ENCODE measurements at places on chromosomes 12 and 14.

- DNase-seq, result no peak
These were observed 65.3 kb downstream of the KLHL28 start for GRCh38 chr14:44896275-44897040.

DNA sequence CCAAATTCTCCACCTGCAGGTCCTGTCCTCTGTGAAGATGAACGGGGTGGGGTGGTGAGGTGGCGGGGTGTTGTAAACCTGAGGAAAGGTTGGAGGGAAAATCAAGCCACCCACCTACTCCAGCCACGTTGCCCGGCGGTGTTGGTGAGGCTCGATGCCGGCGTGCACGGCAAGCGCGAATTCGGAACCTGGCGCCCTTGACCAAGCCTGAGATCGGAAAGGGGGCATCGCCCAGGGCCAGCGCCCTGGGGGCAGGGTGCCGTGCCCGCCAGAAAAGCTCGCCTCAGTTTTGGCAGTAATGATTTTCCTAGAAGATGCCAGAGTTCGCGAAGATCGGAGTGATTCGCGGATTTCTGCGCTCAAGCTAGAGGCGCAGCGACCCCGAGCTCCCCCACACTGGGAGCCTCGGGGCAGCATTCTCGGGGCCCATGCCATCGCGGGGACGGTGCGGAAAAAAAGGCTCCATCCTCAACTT, 817 bp downstream of the STXBP6 start:
- no peak for DNase-seq

- DNase-seq, result peak; percentile 78
These were observed 506 bp upstream of the NAP1L1 start for GRCh38 chr12:76084863-76085519.

DNA sequence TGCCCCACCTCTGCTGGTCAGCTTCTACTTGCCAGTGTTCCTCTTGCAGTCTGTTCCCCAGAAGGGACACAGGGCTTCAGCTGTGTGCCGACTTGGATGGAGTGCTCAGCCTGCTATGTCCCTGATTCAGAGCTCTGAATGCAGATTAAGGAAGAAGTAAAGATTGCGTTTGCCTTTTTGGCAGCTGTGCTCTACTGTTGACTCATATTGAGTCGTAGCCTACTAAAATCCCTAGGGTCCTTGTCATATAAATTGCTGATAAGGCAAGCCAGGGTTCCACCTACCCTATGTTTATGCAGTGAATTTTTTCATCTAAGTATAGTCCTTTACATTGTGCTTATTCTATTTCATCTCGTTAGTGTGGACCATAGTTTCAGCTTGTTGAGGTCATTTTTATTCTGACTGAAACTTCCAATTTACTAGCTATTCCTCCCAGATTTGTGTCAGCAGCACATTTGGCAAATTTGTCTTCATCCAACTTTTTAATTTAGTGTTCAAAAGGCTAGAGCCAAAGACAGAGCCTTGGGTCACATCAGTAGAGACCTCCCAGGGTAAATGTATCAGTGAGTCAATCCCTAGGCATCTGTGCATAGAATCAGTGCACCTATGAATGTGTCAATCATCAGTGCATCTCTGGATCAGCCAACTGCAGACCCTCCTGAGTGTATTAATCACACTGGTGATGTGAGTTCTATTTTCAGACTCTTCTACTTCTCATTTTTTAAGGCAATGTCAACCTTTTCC, 31.9 kb downstream of the CACNA1C start:
- DNase-seq, result no peak

GRCh38 chr12:11092128-11092527, at the start of gene TAS2R43:
Gene TAS2R43 (minus strand): TSS chr12:11092313. CDS start chr12:11092229, 84 bp downstream.
- no peak for DNase-seq

- DNase-seq, result peak; percentile 95
These were observed at the start of gene DCP1B for GRCh38 chr12:2004113-2004929. Gene DCP1B (minus strand): TSS chr12:2004457. CDS start chr12:2004431, 26 bp downstream.

DNA sequence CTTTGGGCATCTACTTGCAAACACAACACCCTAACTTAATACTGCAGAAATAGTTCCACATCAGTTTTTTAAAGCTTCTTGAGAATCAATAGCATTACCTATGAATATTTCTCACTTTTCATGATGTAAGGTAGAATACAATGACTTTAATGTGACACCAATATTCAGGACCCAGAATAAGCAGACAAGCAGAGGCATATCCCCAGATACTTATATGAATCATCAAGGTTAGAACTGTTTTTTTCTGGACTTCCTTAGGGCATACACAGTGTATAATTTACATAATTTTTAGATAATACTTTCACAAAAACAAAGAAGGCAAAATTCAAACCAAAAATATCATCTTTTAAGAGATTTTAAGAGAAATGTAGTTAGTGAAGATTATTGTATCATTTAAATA, 885.8 kb downstream of the FSCB start:
- no peak for DNase-seq

GRCh38 chr12:107223821-107224220, 130.5 kb upstream of the CRY1 start:
- no peak for DNase-seq

DNA sequence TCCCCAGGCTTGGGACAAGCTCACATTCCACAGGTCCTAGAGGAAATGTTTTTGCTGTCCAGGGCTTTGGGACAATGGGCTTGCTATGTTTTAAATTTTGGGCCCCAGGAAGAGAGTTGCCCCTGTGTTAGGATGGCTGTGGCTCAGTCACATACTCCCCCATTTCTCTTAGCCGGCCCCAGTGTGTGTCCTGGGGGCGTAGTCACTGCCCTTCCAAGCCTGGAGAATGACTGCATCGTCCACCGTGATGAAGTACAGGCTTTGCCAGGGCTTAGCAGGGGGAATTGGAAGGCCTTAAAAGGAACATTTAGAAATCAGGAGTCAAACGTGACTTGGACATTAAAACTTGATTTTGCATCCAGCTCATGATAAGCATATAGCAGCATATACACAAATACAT, 293.6 kb downstream of the CACNA1C start:
- DNase-seq, result no peak

DNA sequence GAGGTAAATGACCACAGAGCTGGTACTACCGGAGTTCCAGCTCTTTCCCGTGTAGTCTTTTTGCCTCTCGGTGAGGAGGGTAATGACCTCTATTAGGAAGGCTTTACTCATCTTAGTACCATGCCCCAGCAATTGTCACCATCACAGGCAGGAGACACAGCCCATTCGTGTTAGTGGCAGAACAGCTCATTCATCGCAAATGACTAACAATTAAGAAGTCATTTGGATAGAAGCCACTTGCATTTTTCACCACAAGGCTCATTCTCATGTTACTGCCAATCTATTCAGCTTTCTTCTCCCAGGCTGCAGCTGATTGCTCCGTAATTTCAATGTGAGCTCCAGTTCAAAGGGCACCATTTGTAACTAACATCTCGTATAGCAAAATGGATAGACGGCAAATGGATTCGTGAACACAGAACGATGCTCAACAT, 718.8 kb upstream of the TMEM132C start:
- DNase-seq, result no peak

GRCh38 chr12:109729801-109730200, 16.2 kb downstream of the FAM222A start:
- no peak for DNase-seq

DNA sequence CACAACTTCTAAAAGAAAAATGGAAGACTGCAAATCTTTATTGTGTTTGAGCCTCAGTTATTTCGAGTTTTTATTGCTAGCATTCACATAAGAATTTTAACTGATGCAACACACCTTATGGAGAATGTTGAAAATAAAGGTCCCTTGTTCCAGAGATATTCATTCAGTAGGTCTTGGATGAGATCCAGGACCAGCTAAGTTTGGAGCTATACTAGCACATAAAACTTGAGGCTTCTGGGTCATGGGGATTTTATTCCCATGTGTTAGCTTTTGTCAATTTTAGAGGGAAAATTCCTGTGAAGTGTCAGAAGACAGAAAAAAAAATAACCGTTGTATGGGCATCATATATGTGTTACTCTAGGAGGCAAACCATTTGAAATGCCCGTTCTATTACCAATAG, 693.2 kb upstream of the MIS18BP1 start:
- no peak for DNase-seq

DNA sequence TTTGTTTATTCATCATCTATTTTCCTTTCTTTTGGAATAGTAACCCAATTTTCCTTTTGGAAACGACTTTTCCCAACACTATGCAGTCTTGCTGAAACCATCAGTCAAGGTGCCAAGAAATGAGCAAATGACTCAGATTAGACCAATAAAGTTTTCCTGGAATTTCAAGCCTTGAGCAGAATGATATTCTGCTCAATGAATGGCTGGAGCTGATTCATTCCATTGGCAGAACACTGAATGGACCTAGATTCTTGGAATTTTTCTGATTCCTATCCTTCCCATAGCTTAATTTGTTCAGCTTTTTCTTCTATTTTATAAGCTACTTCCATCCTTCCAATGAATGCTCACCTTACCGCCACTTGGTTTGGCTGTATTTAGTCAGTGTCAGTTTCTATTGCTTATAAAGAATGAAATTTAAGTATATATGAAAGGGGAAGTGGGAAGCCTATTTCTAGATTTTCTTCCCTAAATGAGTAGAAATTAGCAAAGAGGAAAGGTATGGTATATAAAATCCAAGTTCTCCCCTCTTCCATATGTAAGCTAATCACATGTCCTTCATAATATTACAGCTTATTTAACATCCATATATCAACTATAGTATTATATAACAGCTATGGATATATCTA, 89.0 kb downstream of the C14orf39 start:
- DNase-seq, result no peak

- peak; percentile 79 for DNase-seq
These were observed 759 bp upstream of the KLC1 start for GRCh38 chr14:103628221-103628683.

DNA sequence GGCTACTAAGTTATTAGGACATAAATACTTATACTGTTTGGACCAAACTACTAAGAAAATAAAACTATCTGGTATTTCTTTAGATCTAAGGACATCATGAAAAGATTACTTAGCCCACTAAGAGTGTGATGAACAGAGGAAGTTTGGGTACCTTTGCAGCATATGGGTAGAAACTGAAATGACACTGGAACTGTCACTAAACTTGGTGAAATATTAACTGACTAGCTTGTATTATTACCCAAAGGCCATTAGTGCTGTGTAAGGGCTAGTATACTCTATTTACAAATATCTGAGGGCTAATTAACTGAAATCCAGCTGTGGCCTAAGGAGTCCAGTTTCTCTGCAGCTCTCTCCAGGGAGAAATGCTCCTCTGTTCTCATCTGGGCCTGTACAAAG, 45.5 kb downstream of the PAWR start:
- no peak for DNase-seq
